ENCODE measurements at places on chromosomes 11 and 22. TPM values are rescaled to one million over a fixed set of nuclear protein-coding genes. Genes with fewer than 3 reads are reported as not detected.

Gene PTPRJ
- total RNA-seq = 53.4 TPM

Gene POTEH
- not detected for total RNA-seq

Gene MPPED2
- 5.6 TPM for total RNA-seq

Gene KIAA1671
- total RNA-seq = 85.5 TPM

Gene PLAAT3
- 91.8 TPM for total RNA-seq

Gene TMEM86A
- 20.1 TPM for total RNA-seq

Gene PHLDA2
- 38.7 TPM for total RNA-seq

Gene SLC17A6
- total RNA-seq = not detected

Gene GGTLC2
- not detected for total RNA-seq

Gene UBQLNL
- total RNA-seq = 0.69 TPM

Gene LRRC56
- 9.4 TPM for total RNA-seq

Gene MOGAT2
- total RNA-seq = 1.4 TPM

Gene PATE4
- total RNA-seq = not detected

Gene C11orf97
- not detected for total RNA-seq

Gene TESMIN
- total RNA-seq = 4.9 TPM

Gene PGR
- 1.0 TPM for total RNA-seq

Gene KRTAP5-9
- total RNA-seq = 0.23 TPM
